Activated CD4-positive, alpha-beta T cell treated with anti-CD3 and anti-CD28 coated beads, Interleukin-2, amount 50 U/mL, for 24 hours (primary cell): ENCODE measurements at places on chromosomes 7 and 10.

DNA sequence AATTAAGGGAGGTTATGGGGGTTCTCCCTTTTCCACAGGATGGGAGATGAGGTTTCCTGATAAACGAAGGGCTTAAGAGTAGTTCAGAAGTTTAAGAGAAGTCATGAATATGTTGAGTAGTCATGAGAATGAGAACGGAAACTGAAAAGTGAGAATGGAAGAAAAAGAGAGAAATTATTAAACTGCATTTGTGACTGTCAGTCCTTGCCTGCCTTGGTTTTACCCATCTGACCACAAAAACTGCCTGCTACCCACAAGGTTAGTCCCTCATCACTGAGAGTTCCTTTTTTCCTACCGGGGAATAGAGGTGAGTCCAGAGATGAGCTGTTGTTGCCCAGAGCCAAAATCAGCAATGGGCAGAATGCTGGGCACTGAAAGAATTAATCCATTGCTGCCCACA, 174.1 kb upstream of the BET1 start:
- no peak for DNase-seq

- no peak for DNase-seq
Measured at GRCh38 chr10:26717476-26717875, 20.0 kb downstream of the PDSS1 start.

- DNase-seq, result peak; percentile 22
Measured at GRCh38 chr10:98045785-98046389, 15.5 kb upstream of the CRTAC1 start.

DNA sequence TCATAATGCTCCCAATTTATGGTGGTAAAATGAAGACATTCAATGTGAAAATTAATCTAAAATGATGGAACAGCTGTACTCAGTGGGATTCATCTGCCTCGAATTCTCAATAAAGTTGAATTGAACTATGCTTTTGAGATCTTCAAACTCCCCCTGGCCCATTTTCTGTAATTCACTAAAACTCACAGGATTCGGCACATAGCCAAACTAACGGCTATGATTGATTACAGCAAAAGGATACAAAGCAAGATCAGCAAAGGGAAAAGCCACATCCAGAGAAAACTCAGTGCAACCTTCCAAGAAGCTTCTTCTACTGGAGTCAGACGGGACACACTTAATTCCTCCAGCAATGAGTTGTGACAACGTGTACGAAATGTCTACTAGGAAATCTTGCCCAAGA, 307.5 kb downstream of the CNTNAP2 start:
- DNase-seq, result no peak

DNA sequence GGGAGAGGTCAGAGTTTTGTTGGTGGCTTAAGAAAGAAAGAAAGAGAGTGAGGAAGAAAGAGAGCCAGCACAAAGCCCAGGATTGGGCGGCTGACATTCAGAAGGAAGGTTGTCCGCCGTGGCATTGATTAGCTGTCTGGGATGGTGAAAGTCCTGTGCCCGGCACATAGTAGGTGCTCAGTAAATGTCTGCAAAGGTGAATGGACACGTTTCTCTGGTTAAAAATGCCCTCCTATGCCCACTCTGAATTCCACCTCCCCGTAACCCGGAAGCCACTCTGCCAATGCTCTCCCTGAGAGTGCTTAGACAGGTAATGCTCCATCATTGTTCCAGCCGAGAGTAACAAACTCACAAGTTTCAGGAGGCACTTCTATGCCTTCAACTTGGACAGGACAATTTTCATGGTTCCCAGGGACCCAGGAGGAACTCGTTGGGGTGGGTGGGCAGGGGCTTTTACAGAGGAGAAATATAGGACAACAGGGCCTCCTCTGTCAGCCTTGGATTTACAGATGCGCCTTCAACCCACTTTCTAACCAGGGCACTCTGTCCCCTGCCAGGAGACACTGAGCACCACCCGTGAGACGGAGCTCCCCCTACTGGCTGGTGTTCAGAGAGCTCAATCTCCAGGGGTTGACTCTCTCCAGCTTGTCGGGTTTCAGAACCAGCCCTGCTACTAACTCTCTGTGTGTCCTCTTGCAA, 411.5 kb upstream of the ZMIZ1 start:
- DNase-seq, result peak; percentile 30

- no peak for DNase-seq
Measured at GRCh38 chr7:155274633-155275355, 22.9 kb upstream of the INSIG1 start.

- no peak for DNase-seq
Measured at GRCh38 chr10:119288574-119289001, 81.2 kb downstream of the GRK5 start.

- DNase-seq, result no peak
Measured at GRCh38 chr7:45617166-45617565, 43.0 kb downstream of the ADCY1 start.

GRCh38 chr7:68314208-68314607, 1284.1 kb upstream of the AUTS2 start:
- no peak for DNase-seq

GRCh38 chr7:28078036-28078901, 102.3 kb downstream of the JAZF1 start:
- peak; percentile 45 for DNase-seq

DNA sequence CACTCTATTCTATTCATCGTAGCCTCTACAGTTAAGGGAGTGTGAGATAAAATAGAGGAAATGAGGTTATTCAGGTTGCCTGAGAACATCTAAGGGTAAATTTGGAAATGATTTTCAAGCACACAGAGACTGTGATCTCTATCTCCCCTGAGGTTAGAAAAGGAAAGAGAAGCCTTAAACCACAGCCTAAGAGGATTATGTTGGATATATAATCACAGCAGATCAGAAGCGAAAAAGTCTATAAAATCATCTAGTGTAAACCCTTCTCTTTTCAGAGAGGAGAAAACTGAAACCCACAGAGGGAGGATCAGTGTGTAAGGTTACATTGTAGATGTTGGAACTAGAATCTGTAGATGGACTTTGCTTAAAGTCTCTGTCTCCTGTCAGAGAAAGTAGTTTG, 90.6 kb upstream of the SEMA3E start:
- DNase-seq, result no peak

- no peak for DNase-seq
Measured at GRCh38 chr10:5611899-5612680, 54.3 kb downstream of the ASB13 start.

DNA sequence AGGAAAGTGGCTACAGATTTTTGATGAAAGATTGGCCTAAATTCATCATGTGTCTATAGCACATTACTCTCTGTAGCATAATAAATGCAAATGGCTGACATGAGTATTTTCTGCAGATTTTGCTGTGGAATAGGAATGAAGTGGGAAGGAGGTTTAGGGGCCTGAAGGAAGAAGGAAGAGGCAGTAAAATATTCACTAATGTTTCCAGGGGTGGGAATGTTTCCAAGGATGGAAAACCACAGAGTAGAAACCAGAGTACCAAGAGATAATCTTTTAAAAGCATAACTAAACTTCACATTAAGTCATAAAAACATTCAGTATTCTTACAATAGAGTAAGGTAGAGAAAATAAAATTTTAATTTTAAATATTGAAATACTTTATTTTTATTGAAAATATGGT, 267.8 kb downstream of the BICC1 start:
- DNase-seq, result no peak

DNA sequence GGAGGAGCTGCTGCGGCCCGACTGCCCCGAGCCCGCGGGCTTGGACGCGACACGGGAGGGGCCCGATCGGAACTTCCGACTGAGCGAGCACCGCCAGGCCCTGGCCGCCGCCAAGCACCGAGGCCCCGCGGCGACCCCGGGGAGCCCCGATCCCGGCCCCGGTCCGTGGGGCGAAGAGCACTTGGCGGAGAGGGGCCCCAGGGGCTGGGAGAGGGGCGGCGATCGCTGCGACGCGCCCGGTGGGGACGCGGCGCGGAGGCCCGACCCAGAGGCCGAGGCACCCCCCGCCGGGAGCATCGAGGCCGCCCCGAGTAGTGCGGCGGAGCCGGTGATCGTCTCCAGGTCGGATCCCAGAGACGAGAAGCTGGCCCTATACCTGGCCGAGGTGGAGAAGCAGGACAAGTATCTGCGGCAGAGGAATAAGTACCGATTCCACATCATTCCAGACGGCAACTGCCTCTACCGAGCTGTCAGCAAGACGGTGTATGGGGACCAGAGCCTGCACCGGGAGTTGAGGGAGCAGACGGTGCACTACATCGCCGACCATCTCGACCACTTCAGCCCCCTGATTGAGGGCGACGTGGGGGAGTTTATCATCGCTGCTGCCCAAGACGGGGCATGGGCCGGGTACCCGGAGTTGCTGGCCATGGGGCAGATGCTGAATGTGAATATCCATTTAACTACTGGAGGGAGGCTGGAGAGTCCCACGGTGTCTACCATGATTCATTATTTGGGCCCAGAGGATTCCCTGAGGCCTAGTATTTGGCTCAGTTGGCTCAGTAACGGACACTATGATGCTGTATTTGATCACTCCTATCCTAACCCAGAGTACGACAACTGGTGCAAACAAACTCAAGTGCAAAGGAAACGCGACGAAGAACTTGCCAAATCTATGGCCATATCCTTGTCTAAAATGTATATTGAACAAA, 1.4 kb downstream of the OTUD1 start:
- DNase-seq, result peak; percentile 21

DNA sequence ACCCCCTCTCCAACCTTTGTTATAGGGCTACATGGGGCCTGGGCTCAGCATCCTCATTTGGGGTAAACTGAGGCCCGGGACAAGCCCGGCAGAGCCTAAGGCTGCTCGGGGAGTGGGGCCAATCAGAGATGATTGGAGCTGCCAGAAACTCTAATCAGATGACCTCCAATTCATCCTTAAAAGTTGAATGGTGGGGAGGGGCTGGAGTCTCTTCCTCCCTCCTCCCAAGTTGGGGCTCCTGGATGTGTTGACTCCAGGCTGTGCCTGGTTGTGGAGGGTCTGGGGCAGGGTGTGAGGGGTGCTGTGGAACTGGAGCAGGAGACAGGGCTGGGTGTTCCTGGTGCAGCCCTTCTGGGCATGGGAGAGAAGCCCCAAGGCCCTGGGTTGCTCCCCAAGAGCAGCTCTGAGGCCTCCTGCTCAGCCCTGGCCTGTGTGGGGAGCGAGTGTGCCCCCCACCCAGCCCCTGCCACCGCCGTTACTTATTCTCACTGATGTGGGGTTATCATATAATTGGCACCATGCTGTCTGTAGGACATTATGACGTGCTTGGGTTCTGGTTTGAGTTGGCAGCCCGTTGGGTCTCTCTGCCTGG, 2.2 kb downstream of the BHLHA15 start:
- DNase-seq, result no peak

GRCh38 chr10:101050208-101051069, 11.3 kb upstream of the KAZALD1 start:
- peak; percentile 55 for DNase-seq

DNA sequence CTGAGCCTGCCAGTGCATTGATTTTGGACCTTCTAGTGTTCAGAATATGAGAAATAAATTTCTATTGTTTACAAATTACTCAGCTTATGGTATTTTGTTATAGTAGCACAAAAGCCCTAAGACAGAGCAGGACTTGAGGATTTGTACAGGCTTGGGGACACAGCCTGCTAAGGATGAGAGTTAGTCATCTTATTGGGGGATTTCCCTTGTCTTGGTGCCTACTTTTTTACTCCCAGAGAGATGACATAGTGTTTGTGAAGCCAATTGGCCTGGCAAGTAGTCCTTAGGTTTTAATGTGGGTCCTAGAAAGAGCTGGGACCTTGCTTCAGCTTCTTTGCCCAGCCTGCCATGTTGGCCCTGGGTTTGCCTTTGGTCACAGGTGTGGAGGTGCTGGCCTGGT, 364.0 kb downstream of the REEP3 start:
- no peak for DNase-seq

- DNase-seq, result no peak
Measured at GRCh38 chr7:44608916-44609648, 2.7 kb downstream of the OGDH start.

DNA sequence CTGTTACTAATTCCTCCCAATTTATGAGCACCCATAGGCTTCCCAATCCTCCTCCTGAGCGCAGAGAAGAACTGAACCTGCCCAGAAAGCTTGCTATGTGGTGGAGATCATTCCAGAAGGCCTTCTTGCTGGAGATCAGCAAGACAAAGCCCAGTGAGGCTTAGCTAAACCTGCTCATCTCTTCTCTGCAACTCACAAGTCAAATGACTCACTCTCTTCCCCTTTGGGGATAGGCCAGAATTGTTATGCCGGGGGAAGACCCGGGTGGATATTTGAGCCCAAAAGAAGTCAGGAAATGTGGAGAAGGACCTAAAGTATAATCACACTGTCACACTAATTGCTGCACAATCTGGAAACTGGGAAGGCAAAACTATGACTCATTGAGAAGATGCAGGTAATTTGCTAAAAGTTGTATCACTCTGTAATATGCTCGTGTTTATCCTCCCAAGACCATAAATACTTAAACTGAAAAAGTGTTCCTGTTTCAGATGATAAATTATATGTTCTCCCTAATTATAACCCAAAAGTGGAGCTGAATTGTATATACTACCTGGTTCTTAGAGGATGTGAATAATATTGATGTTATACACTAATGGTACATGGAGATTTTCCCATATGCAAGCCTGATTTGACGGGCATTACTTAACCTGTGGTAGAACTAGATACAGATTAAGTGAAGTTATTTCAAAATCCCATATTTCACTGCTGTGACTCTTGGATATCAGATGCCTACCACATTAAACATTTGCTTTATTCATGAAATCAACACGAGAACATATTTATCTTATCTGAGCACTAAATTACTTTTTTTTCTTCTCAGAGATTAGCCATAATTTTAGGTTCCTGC, 6.4 kb downstream of the NEBL start:
- DNase-seq, result no peak

GRCh38 chr7:80749270-80749669, 110.8 kb downstream of the CD36 start:
- DNase-seq, result no peak

- no peak for DNase-seq
Measured at GRCh38 chr7:124836173-124836572, 70.6 kb upstream of the GPR37 start.

DNA sequence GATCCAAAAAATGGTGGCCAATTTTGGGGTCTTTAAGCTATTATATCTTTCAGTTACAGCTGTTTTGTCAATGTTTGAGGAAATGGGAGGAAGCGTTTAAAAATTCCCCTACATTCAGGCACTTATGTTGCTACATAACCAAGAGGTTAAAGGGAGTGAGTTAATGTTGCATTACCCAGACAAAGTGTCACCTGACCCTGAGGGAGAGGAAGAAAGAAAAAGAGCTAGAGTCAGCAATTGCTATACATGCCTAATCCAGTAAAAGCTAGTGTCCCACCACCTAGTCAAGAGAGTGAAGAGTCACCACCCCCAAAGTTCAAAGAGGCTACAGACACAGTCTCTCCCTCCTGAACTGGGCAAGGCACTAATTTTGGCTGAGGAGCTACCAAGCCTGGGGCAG, 69.5 kb upstream of the ZNF92 start:
- DNase-seq, result no peak

- no peak for DNase-seq
Measured at GRCh38 chr7:36633377-36633776, 90.9 kb downstream of the AOAH start.

DNA sequence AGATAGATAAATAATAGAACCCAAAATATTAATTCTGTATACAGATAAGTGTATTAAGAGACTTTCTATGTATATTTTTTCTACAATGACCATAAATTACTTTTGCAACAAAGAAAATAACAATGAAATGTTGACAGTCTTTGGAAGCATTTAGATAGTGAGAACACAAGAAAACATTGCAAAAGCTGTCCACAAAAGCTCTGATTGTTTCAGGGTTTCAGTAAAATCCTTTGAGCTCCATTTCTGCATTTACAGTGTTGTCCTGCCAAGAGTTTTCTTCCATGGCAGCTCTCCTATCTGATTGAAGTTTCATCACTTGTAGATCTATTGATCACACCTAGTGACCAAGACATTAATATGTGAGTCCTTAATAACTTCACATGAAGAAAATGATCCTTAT, 321.8 kb downstream of the GPR37 start:
- DNase-seq, result no peak

GRCh38 chr10:129097776-129098330, 369.2 kb upstream of the MGMT start:
- DNase-seq, result no peak
